Nephron progenitor cell (in vitro differentiated cells): ENCODE measurements at places on chromosomes 12 and 14.

GRCh38 chr12:92551853-92552397, 150.9 kb upstream of the PLEKHG7 start:
- DNase-seq = no peak

DNA sequence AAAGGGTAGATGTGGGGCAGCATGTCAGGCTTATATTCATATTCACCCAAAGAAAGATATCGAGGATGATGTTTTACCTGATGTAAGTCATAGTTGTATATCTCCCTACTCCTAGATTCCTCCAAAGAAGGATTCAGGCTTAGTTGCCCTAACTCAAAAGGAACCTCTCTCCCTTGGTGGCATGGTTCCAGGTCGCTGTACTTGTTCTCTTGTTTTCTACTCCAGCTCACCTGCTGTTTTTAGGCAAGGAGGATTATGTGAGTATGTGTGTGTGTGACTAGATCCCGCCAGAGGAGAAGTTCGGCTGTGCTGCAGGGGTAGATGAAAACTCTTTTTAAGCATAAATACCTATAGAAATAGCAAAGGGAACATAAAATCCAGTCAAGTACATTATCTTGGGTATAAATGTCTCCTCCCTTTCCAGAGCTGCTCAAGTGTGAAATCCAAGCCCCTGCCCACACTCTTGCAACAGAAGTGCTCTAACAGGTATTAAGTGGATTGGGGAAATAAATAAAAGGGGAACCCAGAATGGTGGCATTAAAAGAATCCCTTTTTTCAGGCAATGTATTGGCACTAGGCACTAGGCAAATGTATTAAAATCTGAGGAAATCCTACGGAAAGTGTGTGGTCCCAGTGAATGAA, 375.7 kb downstream of the ZFP36L1 start:
- no peak for DNase-seq

- DNase-seq = no peak
Observed at GRCh38 chr12:6644257-6644596, 3.0 kb downstream of the ACRBP start.

GRCh38 chr14:29576927-29577326, 350.7 kb downstream of the PRKD1 start:
- DNase-seq = no peak
